ENCODE measurements at places on chromosomes 2 and 18.

- DNase-seq = no peak
These were observed 158.6 kb downstream of the TXNL1 start for GRCh38 chr18:56479841-56480240.

- no peak for DNase-seq
These were observed 53.3 kb downstream of the ARHGAP28 start for GRCh38 chr18:6782861-6783260.

GRCh38 chr18:48521723-48522122 lies 17.1 kb upstream of the CTIF start:
- no peak for DNase-seq

GRCh38 chr2:109401370-109401769 lies 212.4 kb downstream of the SEPTIN10 start:
- no peak for DNase-seq

DNA sequence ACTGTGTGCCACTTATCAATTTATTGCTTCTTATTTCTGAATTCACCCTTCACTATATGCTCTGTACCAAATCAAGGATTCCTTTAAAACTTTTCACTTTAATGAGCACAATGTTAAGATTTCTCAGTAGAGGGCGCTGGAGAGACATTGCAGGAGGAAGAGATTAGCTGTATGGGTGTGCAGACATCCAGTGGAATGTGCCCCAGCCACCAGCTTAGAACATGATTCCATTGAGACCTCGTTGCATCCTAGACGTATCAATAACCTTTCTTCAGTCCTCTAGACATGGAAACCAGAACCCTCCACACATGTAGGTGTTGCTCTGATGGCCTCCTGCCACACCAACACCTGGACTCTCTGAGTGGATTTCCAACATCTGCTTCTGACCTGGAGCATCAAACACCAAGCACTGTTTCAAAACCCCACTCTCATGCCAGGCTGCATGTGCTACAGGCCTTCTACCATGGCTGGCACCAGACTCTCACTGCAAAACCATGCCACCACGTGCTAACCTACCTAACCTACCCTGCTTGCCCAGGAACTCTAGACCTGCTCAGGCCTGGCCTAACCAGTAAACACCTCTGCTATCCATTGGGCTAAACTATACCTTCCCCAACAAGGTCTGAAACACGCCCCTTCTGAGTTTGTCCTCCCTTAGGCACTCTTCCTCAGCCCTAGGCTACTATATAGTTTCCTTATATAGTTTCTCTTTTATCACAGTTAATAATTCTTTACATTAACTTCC lies 633.2 kb upstream of the PKDCC start:
- no peak for DNase-seq

DNA sequence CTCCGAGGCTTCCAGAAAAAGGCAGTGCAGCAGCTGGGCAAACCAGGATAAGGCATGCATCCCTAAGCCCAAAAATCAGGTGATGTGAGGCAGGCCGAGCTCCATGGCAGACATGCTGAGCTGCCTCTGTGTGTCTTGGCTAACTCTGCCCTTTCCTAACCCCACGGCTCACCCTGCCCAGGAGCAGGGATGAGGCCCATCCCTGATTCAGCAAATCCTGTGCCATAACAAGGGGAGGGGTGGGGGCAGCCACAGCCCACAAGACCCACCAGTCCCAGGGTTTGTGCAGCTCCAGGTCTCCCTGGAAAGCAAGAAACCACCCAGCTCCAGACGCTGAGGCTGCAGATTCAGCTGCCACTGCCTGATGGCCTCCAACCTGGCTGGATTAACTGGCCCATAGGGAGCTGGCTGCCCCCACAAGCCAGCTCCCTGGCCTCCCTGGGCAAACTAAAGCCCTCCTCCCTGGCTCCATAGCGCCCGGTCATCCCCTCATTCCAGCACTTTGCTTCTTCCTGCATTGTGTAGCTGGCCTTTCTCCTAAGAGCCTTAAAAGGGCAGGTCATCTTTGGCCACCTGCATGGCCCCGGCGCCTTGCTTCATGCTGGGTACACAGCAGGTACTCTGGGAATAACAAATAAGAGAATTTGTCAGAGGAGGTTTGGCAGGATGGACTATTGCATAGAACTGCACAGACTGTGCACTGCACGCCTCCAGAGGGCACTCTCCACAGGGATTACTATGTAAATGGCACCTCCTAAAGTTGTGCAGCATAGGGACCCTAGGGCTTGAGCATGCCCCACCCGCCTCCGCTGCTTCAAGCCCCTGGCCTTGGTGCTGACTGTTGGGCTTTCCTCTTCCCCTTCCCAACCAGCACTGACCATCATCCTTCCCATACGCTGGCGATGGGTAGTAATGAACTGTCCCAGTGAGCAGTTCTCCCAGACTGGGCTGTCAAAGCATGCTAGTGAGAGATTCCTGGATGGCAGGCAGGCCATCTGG lies 10.7 kb downstream of the STEAP3 start:
- DNase-seq = no peak

GRCh38 chr18:73943763-73944162 lies 203.9 kb downstream of the FBXO15 start:
- DNase-seq = no peak

- DNase-seq = no peak
These were observed 76.5 kb downstream of the LPIN1 start for GRCh38 chr2:11822746-11823451.
